ENCODE measurements at places on chromosomes 5 and 9. TPM values are rescaled to one million over a fixed set of nuclear protein-coding genes. Genes with fewer than 3 reads are reported as not detected.
A peak's percentile ranks its signal among the peaks of the same experiment; 100 is the strongest.

TERT gene
- 4.0 TPM for polyA plus RNA-seq

DNA sequence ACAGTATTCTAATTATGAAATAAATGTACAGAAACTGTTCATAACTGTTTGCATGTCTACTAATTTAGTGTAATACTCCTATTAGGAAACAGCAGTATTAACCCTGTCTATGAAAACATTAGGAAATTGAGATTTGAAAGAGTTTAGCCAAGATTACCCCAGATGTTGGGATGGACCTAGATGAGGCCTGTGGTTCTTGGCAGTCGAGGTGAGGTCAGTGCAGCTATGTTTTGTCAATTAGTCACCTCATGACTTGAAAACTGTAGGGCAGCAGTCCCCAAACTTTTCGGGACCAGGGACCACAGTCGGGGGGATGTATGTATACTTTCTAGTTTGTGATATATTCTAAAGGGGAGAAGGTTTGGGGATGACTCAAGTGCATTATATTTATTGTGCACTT, 4.7 kb downstream of the LNPEP start:
- H3K27me3 ChIP-seq = no peaks in the 10 kb centered on the region
- DNase-seq = no peak
- H3K4me3 ChIP-seq = no peak overlapping the region
- H3K36me3 ChIP-seq = peaks cover 8% of the 10 kb centered on the region
- H3K27ac ChIP-seq = no peak overlapping the region

DNA sequence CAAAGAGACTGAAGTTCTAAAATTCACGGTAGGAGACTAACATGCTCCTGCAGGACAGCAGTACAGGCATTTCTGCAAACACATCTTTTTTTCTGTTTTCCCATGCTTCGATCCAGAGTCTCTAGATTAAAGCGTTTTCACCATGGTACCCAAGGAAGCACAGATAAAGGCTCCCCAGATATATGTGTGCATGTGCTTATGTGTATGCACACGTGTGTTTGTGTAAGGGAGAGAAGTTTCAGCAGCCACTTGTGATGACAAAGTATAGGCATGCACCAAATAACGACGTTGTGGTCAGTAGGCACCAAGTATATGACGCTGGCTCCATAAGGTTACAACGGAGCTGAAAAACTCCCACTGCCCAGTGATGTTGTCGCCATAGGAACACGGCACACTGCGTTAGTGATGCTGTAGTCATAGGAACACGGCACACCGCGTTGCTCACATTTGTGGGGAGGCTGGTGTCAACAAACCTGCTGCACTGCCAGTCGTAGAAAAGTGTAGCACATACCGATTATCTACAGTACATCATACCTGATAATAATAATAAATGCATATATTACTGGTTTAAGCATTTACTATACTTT, 21.7 kb downstream of the MED10 start:
- H3K36me3 ChIP-seq = peaks cover 3% of the 10 kb centered on the region
- H3K4me1 ChIP-seq = no peaks in the 10 kb centered on the region
- no peak overlapping the region for H3K27ac ChIP-seq
- no peaks in the 10 kb centered on the region for H3K27me3 ChIP-seq
- no peak overlapping the region for H3K4me3 ChIP-seq

PSAT1 gene
- 4.9 TPM for polyA plus RNA-seq

DNA sequence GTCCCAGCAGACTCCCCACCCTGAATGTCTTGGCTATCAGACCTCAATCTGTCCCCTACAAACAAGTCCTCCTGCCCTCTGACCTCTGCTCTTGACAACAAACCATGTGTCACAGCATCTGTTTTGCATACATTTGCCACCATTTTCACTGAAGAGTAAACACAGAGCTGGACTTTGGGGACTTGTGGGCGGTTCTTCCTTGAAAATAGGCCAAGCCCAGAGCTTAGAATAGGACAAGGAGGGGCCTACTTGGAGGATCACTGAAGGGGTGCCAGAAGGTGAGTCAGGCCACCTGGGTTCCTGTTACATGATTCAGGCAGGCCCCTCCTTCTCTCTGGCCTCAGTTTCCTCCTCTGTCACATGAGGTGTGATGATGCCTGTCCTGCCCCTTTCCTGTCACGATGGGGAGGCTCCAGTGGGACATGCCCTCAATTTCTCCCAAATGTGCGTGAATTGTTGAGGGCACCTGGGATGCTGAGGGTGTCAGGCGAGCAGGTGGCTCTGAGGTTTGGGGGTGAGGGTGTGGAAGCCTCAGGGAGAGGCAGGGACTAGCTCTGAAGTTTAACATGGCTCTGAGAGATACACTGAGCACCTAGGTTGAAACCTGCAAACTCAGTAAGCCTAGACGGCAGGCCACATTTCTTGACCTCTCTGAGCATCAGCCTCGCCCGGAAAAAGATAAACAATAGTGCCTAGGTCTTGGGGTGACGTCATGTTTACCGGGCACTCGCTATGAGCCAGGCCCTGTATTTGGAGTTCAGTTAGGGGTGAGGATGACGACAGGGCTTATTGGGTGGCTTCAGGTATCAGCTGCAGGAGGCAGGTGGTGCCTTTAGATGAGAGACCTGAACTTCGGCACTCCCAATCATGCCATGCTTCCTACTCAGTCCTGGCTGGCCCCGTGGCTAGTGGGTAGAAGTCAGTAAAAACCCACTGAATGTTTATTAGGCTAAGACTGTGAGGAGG, 107.6 kb upstream of the PITX1 start:
- H3K27me3 ChIP-seq = no peaks in the 10 kb centered on the region
- H3K36me3 ChIP-seq = no peaks in the 10 kb centered on the region
- no peak for DNase-seq
- no peak overlapping the region for H3K27ac ChIP-seq

GRCh38 chr9:104143550-104143910, 49.4 kb downstream of the SMC2 start:
- H3K4me3 ChIP-seq = no peak overlapping the region
- H3K27ac ChIP-seq = no peak overlapping the region
- no peak for DNase-seq

- no peak overlapping the region for H3K27ac ChIP-seq
- no peak overlapping the region for H3K4me3 ChIP-seq
- H3K27me3 ChIP-seq = no peaks in the 10 kb centered on the region
Observed at GRCh38 chr9:37417857-37418618, 4.5 kb upstream of the GRHPR start.

GRCh38 chr5:153459051-153459743, 31.3 kb upstream of the GRIA1 start:
- no peaks in the 10 kb centered on the region for H3K27me3 ChIP-seq
- H3K4me3 ChIP-seq = no peak overlapping the region
- H3K36me3 ChIP-seq = no peaks in the 10 kb centered on the region
- H3K4me1 ChIP-seq = peaks cover 5% of the 10 kb centered on the region
- no peak for DNase-seq

TRPM3 gene
- 0.57 TPM for polyA plus RNA-seq

DNA sequence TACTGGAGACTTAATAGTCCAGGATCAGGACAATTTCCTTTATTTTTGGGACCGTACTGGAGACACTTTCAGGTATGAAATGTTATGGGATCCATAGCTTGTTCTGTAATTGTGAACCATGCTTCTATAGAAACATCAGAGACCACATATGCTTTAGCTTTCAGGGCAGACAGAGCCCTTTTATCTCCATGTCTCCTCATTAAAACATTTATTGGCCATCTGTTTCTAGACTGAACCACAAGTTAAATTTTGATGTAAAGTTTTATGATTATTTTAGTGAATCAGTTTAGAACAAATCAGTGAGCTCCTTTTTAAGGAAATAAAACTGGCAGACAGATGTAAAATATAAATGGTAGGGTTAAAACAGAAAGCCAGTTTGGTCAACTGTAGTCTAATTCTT, 62.0 kb downstream of the SLC27A6 start:
- no peak for DNase-seq
- no peaks in the 10 kb centered on the region for H3K27me3 ChIP-seq
- H3K4me3 ChIP-seq = no peak overlapping the region
- H3K27ac ChIP-seq = no peak overlapping the region
- no peaks in the 10 kb centered on the region for H3K36me3 ChIP-seq
- H3K4me1 ChIP-seq = no peaks in the 10 kb centered on the region

SPINK7 gene
- 0.06 TPM for polyA plus RNA-seq

DNA sequence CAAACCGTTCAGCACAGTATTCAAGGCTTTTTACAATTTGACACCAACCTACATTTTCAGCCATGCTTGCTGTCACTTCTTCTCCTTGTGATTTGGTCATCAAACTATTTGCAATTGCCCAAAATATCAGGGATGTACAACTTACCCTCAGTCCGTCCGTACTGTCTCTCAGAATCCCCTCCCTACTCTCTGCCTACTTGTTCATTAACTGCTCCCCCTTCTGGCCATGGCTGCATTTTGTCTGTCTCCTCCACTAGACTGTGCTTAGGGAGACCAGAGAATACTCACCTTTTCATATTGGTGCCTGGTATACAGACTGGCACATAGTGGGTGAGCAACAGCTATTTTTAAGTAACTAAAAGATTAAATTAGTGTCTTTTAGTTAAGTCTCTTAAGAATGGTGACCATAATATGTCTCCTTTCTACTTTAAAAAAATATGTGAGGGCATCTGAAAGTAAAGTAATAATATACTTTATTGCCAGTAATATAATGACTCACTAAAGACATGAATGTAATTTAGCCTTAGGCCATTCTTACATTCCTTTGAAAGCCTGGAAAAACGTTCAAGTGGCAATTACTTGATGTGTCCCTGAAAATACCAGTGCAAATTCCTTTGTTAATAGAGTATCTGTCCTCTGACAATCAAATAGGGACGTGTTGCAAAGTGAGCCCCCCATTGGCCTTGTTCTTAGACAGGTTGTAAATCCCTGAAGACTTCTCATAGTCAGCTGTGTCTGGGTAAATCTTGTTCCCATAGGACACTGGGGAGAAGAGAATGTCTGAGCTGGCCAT, 27.8 kb downstream of the PRLR start:
- H3K36me3 ChIP-seq = no peaks in the 10 kb centered on the region
- peaks cover 33% of the 10 kb centered on the region for H3K4me1 ChIP-seq
- peak; percentile 60 for DNase-seq
- H3K4me3 ChIP-seq = no peak overlapping the region
- peak overlapping the region; percentile 85 for H3K27ac ChIP-seq

GRCh38 chr9:79384501-79384900, 187.3 kb upstream of the TLE4 start:
- H3K4me1 ChIP-seq = no peaks in the 10 kb centered on the region
- H3K4me3 ChIP-seq = no peak overlapping the region
- no peaks in the 10 kb centered on the region for H3K27me3 ChIP-seq

FAM219A gene
- polyA plus RNA-seq = 8.6 TPM

GRCh38 chr5:83162601-83163000, 85.3 kb downstream of the XRCC4 start:
- H3K27ac ChIP-seq = no peak overlapping the region
- no peak for DNase-seq
- no peaks in the 10 kb centered on the region for H3K27me3 ChIP-seq

MTMR12 gene
- 19.1 TPM for polyA plus RNA-seq

DNA sequence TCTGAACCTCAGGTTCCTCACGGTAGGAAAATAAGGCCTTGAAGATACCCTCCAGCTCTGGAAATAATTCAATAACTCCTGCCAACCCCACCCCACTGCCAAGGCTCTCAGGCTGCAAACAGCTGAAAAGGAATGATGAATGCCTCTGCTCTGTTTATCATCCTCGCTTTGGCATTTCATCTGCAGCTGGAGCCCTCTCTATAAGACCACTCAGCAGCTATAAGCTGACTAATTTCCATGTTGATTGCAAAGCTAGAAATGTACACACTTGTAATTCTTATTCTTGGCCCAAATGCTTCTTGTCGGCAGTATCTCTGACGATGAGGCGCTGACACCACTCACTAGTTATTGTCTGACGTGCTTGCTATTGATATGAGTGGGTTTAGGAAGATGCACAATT, 408.4 kb upstream of the NMUR2 start:
- H3K36me3 ChIP-seq = no peaks in the 10 kb centered on the region
- DNase-seq = no peak
- no peaks in the 10 kb centered on the region for H3K4me1 ChIP-seq
- no peaks in the 10 kb centered on the region for H3K27me3 ChIP-seq
- no peak overlapping the region for H3K27ac ChIP-seq

DNA sequence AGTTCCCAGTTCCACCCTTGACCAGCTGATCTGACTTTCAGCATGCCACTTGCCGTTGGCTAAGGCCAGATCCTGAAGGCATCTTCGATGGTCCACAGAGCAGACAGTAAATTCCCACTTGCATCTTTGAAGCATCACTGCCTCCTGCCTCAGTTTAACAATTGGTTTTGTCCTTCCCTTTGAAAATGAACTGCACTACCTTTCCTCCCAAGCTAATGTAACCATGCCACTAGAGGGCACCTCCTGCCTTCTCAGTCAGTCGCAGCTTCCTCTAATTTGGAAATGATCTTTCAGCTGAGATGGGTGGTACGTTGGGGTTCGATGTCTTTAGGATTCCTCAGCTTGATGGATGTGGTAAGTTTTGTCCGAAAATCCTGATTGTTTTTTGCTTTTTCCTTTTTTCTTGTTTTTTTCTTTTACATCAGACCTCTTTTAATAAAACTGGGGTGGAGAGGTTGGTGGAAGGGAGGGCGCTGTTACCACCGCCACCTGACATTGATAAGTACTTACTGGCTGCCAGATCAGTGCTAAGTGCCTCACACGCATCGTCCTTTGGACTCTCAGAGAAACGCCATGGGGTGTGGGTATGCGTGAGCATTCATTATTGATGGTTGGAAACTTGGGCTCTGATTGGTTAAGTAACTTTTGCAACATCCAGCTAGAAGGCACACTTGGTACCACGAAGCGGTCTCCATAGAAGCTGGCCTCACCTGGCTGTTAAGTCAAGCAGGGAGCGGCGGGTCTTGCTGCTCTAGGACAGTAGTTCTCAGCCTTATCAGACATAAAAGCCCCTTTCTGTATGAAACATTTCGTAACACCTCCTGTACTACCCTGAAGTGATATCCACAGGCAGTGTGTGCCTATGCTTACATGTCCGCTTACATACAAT, 16.9 kb downstream of the PTTG1 start:
- DNase-seq = peak; percentile 71
- H3K36me3 ChIP-seq = no peaks in the 10 kb centered on the region
- H3K4me3 ChIP-seq = peak overlapping the region; percentile 36
- peak overlapping the region; percentile 78 for H3K27ac ChIP-seq
- no peaks in the 10 kb centered on the region for H3K27me3 ChIP-seq

OR1J1 gene
- not detected for polyA plus RNA-seq

- no peak overlapping the region for H3K27ac ChIP-seq
- no peaks in the 10 kb centered on the region for H3K27me3 ChIP-seq
Observed at GRCh38 chr5:61784341-61784740, 452.3 kb downstream of the ZSWIM6 start.

DNA sequence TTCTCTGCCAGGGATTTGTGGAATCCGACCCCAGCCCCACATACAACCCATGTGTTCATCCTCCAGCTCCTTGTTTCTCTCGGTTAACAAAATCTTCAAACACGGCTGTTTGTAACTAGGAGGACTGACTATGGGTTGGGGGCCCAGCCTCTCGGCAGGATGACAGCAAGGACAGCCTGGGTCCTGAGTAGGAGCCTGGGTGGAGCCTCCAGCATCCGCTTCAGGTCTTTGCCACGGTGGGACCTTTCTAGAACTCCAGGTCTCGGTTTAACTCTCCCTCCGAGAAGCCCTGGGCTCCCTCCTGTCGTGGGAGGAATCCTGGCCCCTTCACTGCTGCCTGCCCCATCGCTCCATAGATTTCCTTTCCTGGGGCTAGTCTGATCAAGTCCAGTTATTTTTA, 248.5 kb downstream of the PBX3 start:
- H3K4me3 ChIP-seq = no peak overlapping the region
- DNase-seq = no peak
- H3K27me3 ChIP-seq = no peaks in the 10 kb centered on the region
- no peaks in the 10 kb centered on the region for H3K4me1 ChIP-seq

DRD1 gene
- polyA plus RNA-seq = 0.04 TPM

- no peak for DNase-seq
- no peak overlapping the region for H3K27ac ChIP-seq
- no peaks in the 10 kb centered on the region for H3K27me3 ChIP-seq
- no peak overlapping the region for H3K4me3 ChIP-seq
Observed at GRCh38 chr5:144864118-144864517, 693.4 kb downstream of the KCTD16 start.
